ENCODE measurements at places on chromosomes 11 and 22.

DNA sequence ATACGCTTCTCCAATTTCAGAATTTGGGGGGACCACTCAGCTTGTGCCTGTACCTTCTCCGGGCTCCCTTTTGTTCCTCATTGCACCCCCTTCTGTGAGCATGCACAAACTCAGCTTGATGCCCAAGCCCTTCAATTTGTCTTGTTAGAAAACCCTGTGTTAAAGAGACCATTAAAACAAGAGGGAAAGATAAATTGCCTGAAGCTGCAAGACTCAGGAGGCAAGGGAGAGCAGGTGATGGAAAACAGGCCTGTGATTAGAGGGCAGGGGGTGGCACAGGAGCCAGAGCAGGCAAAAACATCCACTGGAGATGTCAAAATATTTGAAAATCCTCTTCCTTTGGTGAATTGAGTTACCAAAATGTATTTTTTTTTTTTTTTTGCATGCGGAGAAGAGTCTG, 121.7 kb downstream of the MIAT start:
- no peak for DNase-seq

- DNase-seq = peak; percentile 88
These were observed 3.5 kb downstream of the PANX1 start for GRCh38 chr11:94132152-94132558.

DNA sequence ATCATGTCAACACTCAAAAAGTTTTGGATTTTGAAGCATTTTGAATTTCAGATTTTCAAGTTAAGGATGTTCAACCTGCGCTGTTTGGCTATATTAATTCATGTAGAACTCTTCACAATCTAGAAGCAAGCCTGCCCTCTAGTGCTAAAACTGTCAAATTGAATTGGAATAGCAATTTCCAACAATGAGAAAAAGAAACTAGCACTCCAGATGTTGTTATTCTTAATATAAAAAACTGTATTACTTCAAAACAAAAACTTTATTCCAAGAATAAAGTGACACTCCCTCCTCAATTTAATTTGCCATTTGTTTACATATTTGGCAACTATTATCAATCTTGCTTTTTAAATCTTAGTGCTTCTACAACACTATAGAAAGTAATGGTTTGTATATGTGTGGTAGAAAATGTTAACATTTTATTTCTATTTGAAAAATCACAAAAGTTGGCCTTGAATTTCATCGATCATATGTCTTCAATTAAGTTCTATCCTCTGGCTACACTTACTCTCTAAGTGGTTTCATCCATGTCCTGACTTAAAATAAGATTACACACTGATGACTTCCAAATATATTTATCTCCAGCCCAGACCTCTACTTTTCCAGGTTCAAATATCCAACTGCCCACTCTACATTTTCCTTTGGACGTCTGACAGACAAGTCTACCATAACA, 36.6 kb downstream of the DCUN1D5 start:
- peak; percentile 72 for DNase-seq

DNA sequence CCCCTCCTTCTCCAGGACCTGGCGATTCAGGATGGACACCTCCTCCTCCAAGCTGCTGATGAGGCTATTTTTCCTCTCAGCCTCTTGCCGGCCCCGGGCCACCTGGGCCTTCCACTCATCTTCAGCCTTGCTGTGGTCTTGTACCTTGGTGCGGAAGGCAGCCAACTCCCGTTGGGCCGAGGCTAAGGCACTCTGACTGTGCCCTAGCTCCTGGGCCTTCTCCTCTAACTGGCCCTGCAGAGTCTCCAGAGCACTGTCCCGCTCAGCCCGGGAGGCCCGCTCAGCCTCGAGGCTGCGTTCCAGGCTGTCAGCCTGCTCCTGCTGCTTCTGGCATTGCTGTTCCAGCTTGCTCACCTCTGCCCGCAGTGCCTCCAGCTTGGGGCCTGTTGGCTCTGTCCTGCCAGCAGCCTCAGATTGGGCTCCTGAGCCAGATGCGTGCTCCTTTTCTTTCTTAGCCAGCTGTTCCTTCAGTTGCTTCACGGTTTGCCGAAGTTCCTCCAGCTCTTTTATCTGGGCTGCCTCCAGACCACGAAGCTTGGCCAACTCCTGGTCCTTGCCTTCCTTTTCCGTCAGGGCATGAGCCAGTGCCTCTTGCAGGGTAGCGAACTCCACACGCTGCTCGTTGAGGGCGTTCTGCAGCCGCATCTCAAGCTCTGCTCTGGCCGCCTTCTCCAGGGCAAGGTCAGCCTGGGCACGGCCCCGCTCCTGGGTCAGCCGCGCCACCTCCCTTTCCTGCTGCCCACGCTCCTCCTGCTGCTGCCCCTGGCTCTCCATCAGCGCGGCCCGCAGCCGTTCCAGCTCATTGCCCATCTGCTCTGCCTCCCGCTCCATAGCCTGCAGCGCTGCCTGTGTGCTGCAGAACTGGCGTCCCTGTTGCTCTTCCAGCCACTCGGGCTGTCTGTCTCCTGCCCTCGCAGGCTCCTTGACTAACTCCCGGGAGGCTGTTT, 15.3 kb downstream of the IL18BP start:
- DNase-seq = no peak

DNA sequence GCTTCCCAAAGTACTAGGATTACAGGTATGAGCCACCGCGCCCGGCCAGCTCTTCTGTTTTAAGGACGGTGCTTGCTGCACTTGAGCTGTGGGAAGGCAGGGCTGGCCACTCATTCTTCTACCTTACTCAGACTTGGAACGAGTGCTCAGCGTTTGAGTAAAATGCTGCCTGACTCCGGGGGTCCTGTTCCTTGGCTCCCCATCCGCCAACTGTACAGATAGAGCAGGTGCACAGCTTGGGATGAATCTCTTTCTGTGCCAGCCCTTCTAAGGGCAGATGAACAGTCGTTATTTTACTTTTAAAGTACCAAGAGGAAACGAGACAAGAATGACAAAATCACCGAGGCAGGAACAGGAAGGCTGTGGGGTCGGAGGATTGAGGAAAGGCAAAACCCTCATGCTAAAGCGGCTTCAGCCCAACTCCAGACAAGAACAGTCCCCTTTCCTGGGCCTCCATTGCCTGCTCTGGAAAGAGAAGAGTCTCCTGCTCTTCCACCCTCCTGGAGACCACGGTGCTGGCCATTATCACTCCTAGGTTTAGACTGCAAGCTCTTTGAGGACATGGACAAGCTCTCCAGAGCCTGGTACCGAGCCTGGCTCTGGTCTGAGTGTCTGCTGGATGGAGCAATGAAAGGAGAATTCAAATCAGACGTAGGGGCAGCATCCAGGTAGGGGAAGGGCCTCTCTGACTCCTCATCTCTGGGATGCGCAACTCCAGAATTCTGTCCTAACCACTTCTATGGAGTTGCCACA, 1.1 kb upstream of the SUN2 start:
- DNase-seq = no peak

DNA sequence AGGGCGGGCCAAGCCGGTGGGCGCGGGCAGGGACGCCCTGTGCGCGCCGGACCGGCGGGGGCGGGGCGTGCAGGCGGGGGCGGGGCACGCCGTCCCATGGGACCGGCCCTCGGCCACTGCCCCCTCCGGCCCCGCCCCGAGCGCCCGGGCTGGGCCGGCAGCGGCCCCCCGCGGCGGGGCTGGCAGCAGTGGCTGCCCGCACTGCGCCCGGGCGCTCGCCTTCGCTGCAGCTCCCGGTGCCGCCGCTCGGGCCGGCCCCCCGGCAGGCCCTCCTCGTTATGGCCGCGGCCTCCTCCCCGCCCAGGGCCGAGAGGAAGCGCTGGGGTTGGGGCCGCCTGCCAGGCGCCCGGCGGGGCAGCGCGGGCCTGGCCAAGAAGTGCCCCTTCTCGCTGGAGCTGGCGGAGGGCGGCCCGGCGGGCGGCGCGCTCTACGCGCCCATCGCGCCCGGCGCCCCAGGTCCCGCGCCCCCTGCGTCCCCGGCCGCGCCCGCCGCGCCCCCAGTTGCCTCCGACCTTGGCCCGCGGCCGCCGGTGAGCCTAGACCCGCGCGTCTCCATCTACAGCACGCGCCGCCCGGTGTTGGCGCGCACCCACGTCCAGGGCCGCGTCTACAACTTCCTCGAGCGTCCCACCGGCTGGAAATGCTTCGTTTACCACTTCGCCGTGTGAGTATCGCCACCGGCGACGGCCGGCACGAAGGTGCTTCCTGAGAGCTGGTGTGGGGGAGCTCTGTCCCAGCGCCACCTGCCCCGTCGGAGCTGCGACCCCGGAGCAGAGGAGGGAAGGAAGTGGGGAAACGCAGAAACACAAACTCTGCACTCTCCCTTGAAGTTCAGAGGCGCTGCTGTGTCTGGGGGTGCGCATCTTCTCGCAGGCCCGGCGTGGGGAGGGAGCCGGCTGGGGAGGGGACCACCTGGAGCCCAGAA, at the start of gene KCNQ1:
Gene KCNQ1 (plus strand): TSS at position 188 of the 925 bp plus-strand sequence. CDS start 91 bp downstream, at position 279.
- DNase-seq = no peak

Data from fibroblast of skin of scalp (primary cell).